ENCODE measurements at places on chromosomes 5 and 9. TPM values are rescaled to one million over a fixed set of nuclear protein-coding genes. Genes with fewer than 3 reads are reported as not detected.

The RFX3 gene
- 12.7 TPM for total RNA-seq

GRCh38 chr9:21549251-21549765 is 67.2 kb upstream of the IFNE start:
- no peak for DNase-seq

DNA sequence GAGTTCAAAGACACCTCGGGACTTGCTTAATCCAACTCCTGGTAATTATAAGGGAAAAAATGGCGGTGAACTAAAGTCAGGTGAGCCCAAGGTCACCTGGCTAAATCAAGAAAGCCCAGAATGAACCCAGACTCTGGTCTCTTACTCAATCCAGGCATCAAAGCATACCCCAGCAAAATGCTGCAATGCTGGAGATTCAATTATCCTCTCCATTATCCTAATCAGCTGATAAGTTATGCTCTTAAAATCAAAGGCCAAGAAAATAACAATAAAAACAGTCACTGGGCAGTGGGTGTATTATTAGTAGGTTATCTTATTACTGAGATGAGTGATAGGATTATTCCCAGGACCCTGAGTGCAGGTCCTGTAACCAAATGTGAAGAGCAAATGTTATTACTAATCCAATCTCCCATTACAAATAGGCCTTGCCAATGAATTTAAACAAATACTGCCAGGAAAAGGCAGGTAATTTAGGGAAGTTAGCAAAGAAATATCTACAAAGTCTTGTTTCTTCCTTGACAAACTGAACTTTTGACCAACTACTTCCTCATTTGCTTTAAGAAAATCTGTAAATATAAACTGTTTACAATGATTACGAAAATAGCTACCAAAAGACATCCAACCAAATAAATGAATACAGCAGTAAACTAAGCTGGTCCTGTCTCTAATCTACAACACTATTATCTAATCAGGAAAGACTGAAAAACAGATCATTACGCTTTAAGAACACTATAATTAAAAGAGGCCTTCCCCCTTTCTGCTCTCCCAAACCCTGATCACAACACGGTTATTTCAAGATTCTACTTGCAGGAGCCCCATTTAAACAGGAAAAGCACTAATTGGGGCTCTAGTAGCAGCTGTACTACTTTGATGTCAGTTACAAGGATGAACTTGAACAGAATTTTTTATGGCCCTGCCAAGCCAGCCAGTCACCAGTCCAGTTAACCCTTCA is 103.2 kb downstream of the MED27 start:
- DNase-seq = no peak

The GGTA1 gene
- not detected for total RNA-seq

DNA sequence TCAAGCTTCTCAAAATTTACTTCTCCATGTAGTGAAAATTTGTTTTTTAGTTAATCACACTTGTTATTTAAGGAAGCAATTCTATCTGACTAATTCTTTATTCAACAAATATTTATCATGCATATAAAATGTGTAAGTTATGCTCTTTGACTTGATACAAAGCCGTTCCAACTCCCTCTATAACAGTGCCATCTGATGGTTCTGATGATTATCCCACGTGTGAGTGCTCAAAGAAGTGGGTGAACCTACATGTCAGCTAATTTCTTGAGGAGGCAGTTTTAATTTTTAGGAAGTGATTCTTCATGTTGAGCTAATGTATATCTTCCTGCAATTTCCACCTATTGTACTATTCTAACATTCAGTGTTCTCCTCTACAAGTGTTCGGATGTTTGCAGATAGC is 88.8 kb upstream of the BRINP1 start:
- no peak for DNase-seq

GRCh38 chr9:93597142-93597706 is 20.8 kb downstream of the PHF2 start:
- DNase-seq = no peak

The ANKRD20A1 gene
- 0.62 TPM for total RNA-seq

The IRX2 gene
- total RNA-seq = not detected

The FRRS1L gene
- total RNA-seq = not detected

The TAF11L10 gene
- total RNA-seq = not detected

GRCh38 chr5:147234239-147234824 is 494 bp upstream of the STK32A start:
- no peak for DNase-seq

The CNTNAP3B gene
- not detected for total RNA-seq

- DNase-seq = no peak
These were observed 69.6 kb downstream of the SLC28A3 start for GRCh38 chr9:84270847-84271530.

GRCh38 chr5:45694255-45694814 is 1.8 kb downstream of the HCN1 start:
- no peak for DNase-seq

DNA sequence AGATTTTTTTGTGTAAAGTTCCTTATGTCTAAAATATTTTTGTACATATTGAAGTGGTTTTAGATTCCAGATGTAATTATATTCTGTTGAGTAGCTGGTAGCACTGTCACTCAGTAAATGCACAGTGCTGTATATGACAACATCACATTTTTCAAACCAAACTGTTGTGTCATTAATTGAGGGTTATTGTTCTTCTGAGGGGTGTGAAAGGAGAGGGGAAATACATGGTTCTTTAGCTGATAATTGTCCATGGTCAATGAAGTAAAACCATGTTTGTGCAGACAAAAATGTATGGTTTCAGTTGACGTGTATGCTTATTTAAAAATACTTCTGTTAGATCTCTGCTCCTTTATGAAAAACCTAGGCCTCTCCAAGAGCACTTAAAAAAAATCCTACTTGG is 3.3 kb downstream of the ZNF462 start:
- no peak for DNase-seq

- no peak for DNase-seq
These were observed 162.5 kb downstream of the SPOCK1 start for GRCh38 chr5:137336565-137337120.

- DNase-seq = no peak
These were observed 44.4 kb upstream of the RAI14 start for GRCh38 chr5:34611464-34612415.

DNA sequence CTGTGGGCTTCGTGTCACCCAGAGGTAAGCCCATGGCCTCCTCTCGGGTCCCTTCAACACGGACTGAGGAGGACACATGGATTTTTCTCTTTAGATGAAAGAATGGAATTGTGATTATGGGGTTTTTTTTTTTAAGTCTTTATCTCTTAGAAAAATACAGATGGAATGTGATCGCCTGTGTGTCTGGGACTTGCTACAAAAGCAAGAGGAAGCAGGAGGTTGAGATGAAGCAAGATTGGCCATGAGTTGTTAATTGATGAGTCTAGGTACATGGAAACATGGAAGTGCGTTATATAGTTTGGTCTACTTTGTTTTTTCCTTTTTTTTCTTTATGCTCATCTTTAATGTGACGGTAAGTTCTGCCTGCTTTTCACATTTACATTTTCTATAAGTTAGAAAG is 14.6 kb downstream of the USP20 start:
- DNase-seq = no peak

The PCDHGA6 gene
- total RNA-seq = 0.07 TPM

DNA sequence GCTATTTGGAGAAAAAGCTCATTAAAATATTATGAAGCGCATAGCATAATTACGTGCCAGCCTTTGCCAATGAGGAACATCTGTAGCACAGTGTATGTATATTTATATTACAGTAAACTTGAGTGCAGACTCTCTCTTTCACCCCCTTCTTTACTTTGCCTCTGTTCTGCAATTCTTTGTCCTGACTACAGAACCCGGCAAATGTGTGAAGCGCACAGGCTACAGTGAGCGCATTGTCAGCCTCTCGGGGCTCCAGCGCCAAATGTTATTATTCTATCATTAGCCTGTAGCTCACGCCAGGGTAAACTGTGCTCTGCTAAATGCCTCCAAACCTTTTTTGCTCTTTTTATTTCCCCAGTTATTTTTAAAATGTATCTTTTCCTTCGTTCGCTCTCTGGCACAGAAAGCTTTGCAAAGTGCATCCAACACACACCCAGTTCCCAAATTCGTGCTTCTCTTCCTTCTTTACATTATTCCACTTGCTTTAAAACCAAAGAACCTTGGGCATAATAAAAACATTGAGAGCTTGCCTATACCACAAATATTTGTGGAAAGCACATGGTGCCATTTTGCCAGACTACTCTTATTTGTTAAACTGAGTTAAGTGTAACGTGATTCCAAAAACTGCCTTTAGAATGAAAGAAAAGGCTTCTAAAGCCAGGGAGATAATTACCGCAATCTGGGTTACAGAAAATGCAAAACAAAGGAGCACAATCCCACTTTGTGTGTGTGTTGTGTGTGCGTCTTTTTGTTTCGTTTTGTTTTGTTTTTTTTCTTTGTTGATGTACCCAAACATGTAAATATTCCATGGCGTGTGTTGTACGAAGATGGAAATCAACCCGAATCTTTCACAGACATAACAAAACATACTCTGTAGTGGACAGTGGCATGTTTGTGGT is 164.1 kb upstream of the MPDZ start:
- no peak for DNase-seq

- DNase-seq = no peak
These were observed 1.7 kb upstream of the HBEGF start for GRCh38 chr5:140348104-140348503.

GRCh38 chr5:126464016-126464415 is 40.8 kb downstream of the GRAMD2B start:
- peak; percentile 45 for DNase-seq

GRCh38 chr9:114486205-114486963 is 18.9 kb downstream of the WHRN start:
- peak; percentile 17 for DNase-seq

GRCh38 chr9:29282121-29282520 is 1708.8 kb upstream of the C9orf72 start:
- DNase-seq = no peak

The ADAMTSL1 gene
- total RNA-seq = not detected

DNA sequence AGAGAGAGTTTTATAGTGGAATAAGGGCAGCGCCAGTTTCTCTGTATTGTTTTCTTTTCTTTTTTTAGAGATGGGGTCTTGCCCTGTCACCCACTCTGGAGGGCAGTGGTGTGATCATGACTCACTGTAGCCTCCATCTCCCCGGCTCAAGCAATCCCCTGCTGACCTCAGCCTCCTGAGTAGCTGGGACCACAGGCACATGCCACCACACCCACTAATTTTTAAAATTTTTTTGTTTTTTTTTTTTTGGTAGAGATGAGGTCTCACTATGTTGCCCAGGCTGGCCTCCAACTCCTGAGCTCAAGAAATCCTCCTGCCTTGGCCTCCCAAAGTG is 119.0 kb downstream of the PIK3R1 start:
- DNase-seq = no peak

- no peak for DNase-seq
These were observed 63.3 kb upstream of the ZFR start for GRCh38 chr5:32507738-32508434.

DNA sequence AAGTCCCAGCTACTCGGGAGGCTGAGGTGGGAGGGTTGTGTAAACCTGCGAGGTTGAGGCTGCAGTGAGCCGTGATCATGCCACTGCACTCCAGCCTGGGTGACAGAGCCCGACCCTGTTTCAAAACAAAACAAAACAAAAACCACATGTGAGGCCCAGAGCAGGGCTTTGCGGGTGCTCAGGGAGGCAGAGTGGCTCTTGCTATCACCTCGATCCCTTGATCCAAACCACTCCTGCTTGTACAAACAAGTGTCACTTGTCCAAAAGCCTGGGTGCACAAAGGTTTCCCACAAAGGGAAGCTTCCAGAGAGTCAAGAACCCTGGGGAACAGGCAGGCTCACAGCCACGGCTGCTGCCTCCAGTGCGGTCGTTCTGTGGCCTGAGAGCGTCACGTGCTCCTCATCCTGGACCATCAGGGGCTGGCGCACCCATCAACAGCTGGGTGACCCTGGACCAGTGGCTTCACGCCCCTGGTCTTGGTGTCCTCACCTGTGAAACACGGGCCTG is 162.7 kb downstream of the C9orf50 start:
- peak; percentile 79 for DNase-seq

DNA sequence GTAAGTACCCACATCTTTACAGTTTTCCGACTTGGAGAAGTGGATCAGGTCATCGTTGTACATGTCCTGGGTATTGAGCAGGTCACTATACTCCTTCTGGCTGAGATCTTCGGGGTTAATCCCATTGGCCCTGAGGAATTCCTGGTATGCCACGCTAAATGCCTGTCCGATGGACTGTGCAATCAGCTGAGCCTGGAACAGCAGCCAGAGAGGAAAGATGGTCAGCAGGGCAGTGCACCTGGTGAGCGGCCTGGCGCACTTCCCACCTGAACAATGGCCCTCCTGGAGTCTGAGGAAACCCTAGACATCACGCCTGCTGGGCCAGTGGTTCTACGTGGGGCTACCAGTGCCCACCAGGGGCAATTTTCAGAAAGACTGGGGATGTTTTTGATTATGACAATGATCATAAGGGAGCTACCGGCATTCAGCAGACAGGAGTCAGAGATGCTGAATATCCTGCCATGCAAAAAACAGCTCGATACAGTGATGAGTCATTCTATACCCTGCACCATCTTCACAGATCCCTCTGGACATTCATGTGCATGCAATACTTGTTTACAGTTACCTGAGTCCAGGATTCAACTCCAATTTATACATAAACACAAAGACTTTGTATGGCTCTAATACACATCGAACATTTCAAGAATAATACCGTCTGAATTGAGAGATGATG is 127.2 kb downstream of the ENTREP1 start:
- no peak for DNase-seq

DNA sequence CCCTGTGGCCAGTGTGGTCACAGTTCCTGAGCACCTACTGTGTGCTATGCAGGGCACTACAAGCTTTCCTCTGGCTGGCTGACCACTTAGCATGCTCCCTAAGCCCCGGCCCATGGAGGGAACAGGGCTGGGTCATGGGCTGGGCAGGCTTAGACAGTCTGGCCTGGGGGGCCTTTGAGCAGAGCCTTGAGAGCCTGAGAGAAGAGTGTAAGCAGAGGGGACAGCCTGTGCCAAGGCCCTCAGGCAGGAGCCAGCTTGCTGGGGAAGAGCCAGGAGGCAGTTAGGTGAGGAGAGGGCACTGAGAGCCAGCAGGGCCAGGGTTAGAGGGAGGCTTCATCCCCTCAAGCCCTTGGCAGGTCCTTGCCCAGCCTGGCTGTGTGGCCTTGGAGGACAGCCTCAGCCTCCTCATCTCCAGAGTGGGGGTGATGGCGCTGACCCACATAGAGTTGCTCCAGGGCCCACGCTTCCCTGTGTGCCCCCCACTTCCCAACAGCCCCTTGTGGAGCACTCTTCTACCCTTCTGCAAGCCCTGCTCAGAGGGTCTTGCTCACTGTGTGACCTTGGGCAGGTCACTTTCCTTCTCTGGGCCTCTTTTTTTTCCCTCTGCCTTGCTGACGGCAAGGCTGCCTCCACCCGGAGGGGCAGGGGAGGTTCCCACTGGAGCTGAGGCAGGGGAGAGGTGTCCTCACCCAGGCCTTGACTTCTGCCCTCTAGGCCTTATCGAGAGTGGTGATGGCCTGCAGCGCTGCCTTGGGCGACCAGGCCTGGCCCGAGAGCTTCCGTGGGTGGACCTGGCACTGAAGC is 107.1 kb downstream of the PHF2 start:
- no peak for DNase-seq

- no peak for DNase-seq
These were observed 80.7 kb downstream of the TSSK1B start for GRCh38 chr5:113354055-113354454.
